ENCODE measurements at places on chromosomes 1 and 21.

- DNase-seq: no peak
Observed at GRCh38 chr21:37557261-37557950, 190.8 kb downstream of the DYRK1A start.

- no peak for DNase-seq
Observed at GRCh38 chr1:21625390-21626190, 43.6 kb downstream of the RAP1GAP start.

DNA sequence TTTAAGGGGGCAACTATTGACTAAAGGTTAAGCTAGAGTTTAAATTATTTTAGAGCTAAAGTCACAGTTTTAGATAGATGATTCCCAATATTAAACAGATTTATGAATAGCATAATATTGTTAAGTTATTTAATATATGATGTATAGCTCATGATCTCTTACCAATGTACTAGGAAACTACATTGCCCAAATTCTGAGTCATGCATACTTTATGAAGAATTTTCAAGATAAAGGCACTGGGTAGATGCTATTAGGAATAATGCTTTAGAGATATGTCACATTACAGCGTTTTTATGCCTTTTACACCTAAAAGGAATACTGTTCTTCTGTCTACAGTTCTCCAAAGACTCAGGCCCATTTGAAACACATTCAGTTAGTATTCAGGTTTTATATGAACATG lies 215.1 kb downstream of the NCAM2 start:
- peak; percentile 46 for DNase-seq

DNA sequence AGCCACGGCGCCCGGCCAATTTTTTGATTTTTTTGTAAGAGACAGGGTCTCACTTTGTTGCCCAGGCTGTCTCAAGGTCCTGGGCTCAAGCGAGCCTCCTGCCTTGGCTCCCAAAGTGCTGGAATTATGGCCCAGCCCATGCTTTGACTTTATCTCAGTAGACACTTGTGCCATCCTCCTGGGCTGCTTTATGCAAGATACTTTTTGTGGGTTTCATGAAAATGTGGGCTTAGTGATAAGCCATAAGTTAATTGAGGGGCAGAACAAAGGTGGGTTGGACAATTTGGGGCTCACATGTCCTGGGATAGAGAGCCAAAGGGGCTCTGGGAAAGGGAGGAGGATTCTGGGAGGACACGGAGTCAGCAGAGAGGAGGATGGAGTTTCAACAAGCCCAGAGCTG lies 22.0 kb downstream of the ALPL start:
- no peak for DNase-seq

GRCh38 chr1:170587253-170587593 lies 55.3 kb downstream of the GORAB start:
- DNase-seq: no peak

DNA sequence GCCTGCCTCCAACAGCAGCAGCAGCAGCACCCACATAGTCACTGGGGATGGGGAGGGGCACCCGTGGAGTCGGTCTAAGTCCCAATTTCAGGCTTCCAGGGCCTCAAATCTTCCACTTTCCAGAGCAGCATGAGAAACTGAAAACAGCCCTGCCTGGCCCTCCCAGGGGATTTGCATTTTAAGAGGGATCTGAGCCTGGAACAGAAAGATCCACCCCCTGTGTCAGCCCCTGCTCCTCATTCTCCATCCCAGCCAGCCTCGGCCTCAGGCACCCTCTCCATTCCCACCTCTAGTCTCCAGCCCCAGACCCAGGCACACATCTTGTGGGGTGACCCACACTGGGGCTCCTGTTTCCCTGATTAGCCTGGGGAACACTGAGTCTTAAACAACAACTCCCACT lies 51.8 kb downstream of the FBXO2 start:
- DNase-seq: no peak

GRCh38 chr1:24373044-24373443 lies 40.5 kb downstream of the STPG1 start:
- DNase-seq: no peak

- no peak for DNase-seq
Observed at GRCh38 chr1:40664167-40664537, 1.3 kb downstream of the RIMS3 start.

- peak; percentile 14 for DNase-seq
Observed at GRCh38 chr1:28050776-28051175, 37.6 kb downstream of the EYA3 start.

DNA sequence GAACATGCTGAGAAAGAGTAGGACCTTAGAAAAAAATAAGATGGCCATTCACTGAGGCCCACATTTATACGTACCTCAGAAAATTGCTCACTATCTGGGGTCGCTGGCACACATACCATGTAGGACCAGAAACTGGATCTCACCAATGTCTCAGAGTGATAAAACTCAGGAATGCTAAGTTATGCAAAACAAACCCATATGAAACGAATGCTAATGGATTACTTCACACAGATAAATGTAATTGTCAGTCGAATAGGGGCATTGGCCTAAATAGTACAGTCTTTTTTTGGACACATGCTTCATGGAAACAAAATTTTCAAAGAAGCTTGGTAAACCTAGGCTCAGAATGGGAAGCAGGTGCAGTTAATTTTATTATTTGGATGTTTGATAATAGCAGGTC lies 32.6 kb upstream of the RGS2 start:
- no peak for DNase-seq

DNA sequence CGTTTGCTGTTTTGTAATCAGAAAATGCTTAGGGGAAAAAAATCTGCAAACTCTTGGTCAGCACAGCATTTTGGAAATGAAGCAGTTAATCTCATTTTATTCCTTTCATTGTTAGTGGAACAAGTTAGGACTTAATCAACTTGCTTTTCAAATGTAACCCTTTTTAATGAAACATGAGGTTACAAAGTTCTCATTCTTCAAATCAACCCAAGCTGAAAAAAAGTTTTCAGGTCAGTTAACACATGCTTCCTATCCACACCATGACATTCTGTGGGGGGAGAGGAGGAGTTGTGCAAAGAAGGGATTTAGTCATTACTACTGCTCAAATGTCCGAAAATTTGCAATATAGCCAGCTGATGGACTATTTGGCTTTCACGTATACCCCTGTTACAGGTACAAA lies 283.2 kb upstream of the LYPLAL1 start:
- DNase-seq: no peak

DNA sequence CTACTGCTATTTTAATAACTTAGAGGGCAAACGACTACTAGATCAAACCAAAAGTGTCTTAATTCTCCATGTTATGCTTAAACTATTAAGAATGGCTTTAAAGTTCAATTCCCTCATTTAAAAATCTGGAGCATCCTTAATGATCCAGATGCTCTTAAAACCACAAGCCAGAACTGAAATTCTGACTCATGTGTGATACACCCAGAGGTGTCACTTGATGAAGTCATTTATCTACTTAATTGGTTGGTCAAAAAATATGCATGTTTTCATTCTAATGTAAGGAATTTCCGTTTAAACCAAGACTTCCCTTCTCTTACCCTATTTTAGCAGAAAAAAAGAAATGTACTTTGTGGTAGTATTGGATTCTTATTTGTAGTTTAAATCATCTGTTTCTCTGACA lies 1261.2 kb upstream of the B3GALT2 start:
- DNase-seq: no peak

DNA sequence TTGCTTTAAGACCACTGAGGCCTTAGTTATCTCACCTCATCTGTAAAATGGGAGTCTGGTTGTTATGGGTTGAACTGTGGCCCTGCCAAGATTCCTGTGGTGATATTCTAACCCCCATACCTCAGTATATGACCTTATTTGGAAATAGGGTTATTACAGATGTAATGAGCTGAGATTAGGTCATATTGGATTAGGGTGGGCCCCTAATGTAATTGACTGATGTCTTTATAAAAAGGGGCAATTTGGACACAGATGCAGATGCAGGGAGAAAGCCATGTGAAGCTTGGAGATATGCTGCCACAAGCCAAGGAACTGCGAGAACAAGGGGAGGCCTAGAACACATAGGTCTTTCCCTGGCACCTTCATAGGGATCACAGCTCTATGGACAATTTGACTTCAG lies 3.9 kb downstream of the C1orf87 start:
- no peak for DNase-seq

- no peak for DNase-seq
Observed at GRCh38 chr1:230800891-230801840, 54.0 kb downstream of the CAPN9 start.

- peak; percentile 97 for DNase-seq
Observed at GRCh38 chr1:45521413-45522323, at the start of gene PRDX1. Gene PRDX1 (minus strand): TSS chr1:45521884. CDS start chr1:45519043, 2,841 bp downstream.

GRCh38 chr1:149884433-149885338 lies 14.7 kb upstream of the BOLA1 start:
- DNase-seq: peak; percentile 33

- DNase-seq: no peak
Observed at GRCh38 chr1:16243215-16243610, 6.2 kb upstream of the CPLANE2 start.

DNA sequence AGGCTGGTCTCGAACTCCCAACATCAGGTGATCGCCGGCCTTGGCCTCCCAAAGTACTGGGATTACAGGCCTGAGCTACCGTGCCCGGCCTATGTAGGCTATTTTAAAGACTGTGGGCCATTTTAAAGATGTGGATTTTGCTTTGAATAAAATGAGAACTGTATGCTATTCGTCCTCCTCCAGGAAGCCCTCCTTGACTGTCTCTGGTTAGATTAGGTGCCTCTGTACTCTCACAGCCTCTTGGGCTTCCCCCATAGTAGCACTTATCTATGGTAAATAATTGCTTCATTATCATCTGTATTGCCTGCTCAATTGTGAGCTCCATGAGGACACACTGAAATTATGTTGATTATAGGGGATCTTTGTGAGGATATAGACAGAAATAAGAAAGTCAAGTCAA lies 20.5 kb upstream of the ERI3 start:
- no peak for DNase-seq

DNA sequence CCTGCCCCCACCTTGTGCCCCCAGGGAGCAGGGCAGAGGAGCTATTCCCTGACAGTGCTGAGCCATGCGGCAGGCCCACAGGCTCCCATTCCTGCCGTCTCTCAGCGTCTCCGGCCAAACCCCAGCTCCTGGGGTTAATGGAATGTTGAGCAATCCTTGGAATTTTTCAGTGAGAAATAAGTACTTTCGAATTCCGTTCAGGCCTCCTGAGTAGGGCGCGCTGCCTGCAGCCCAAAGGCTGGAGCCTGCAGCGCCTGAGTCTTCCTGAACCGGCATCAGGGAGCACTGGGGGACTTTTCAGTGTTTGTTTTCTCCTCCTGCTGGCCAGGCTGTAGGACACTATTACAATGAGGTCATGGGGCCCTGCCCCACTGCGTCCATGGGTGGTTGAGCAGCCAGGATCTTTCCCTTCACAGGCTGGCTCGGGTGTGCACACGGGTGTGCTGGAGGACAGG lies 33.3 kb upstream of the CSF1 start:
- DNase-seq: peak; percentile 95

DNA sequence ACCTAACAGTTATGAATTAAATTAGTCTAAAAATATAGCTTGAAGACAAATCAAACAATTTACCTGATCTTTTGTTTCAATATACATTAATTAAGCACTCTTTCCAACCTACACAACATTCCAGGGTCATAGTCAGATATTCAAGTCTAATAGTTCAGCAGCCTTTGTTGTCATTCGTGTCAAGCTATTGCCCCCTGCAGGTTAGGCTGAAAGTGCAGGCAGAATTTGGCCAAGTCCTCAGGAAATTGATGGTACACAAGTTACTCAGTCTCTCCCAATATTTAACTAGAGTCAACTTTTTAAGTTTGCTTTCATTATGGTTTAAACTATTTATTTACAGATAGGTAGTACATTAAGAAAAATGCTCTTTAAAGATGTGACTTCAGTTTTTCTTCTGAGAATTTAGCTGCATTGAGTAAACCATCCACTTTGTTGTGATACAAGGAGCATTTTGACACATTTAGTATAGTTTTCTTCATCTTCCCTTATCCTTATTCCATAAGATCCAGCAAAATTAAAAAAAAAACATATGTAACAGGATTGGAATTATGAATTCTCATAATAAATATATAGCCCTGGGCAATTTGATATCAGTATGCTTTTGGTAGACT lies 130.3 kb upstream of the DPYD start:
- DNase-seq: peak; percentile 89

Measured in cardiac fibroblast (primary cell).